ENCODE measurements at places on chromosomes 7 and 10. TPM values are rescaled to one million over a fixed set of nuclear protein-coding genes. Genes with fewer than 3 reads are reported as not detected.

The TMEM176B gene
- not detected for total RNA-seq

The ABLIM1 gene
- 17.1 TPM for total RNA-seq

The CTTNBP2 gene
- total RNA-seq = 1.2 TPM

The ATG9B gene
- 1.2 TPM for total RNA-seq

The CPVL gene
- 0.20 TPM for total RNA-seq

The TRRAP gene
- total RNA-seq = 37.9 TPM

The TUBB8 gene
- not detected for total RNA-seq

The NRCAM gene
- 22.6 TPM for total RNA-seq

The MRLN gene
- total RNA-seq = not detected

The EGFR gene
- 47.8 TPM for total RNA-seq

The ECHS1 gene
- 60.6 TPM for total RNA-seq

The C10orf67 gene
- total RNA-seq = not detected

The C7orf57 gene
- not detected for total RNA-seq

The MCM10 gene
- total RNA-seq = 2.0 TPM

The HIP1 gene
- 14.5 TPM for total RNA-seq

The CUBN gene
- 3.4 TPM for total RNA-seq

The CDC14C gene
- not detected for total RNA-seq

The LLCFC1 gene
- not detected for total RNA-seq

The CYP26A1 gene
- not detected for total RNA-seq

The FAM149B1 gene
- 42.3 TPM for total RNA-seq

The EPDR1 gene
- total RNA-seq = 43.8 TPM

The RASSF4 gene
- total RNA-seq = 6.2 TPM

The OR6B1 gene
- not detected for total RNA-seq

The PLXNA4 gene
- total RNA-seq = 29.5 TPM

The LRRTM3 gene
- not detected for total RNA-seq

The ASB10 gene
- not detected for total RNA-seq

The PRXL2A gene
- total RNA-seq = 8.9 TPM

The LDB3 gene
- total RNA-seq = 0.96 TPM

The ASZ1 gene
- not detected for total RNA-seq

The MKX gene
- not detected for total RNA-seq

The DENND2A gene
- 4.8 TPM for total RNA-seq

The ZNF107 gene
- 2.2 TPM for total RNA-seq

The PPP1R17 gene
- not detected for total RNA-seq

The RNF148 gene
- total RNA-seq = 0.43 TPM

The HACD1 gene
- total RNA-seq = 12.2 TPM

The FAM25G gene
- total RNA-seq = not detected

All from smooth muscle cell of the pulmonary artery (primary cell).